ENCODE measurements at places on chromosomes 7 and 10. TPM values are rescaled to one million over a fixed set of nuclear protein-coding genes. Genes with fewer than 3 reads are reported as not detected.

DNA sequence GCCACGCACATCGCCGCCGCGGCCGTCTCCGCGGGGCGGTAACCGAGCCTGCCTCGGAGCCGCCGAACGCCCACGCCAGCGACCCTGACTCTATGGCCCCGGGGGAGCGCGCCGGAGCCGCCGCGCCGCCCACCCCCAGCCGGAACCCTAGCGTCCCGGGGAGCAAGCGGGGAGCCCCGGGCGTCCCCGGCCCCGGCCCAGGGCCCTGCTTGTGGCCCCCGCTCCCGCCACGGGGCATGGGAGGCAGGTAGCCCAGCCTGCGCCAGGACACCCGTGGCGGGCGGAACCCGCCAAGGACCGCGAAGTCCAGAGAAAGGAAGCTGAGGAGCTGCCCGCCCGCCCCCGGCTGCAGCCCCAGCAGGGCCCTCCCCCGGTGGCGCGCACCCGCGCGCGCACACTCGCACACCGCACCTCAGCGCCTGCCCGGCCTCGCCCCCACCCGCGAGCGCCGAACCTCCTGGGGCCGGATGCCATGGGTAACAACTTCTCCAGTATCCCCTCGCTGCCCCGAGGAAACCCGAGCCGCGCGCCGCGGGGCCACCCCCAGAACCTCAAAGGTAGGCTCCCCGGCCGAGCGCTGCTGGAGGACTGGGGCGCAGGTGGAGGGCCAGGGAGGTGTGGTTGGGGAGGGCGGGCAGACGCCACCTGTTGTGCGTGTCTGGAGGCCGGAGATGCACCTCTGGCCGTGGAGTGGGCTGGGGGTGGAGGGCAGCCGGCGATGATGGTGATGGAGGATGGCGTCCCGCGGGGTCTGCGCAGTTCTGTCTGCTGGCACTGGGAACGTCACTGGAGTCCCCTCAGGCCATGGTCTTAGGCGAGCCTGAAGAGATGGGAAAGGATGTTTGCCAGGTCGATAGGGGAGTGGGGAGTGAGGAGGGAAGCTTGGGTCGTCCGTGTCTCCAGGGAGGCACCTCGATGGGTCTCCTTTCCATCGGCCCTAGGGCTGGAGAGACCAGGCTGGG, 692 bp downstream of the NEURL1 start:
- DNase-seq = peak; percentile 58

DNA sequence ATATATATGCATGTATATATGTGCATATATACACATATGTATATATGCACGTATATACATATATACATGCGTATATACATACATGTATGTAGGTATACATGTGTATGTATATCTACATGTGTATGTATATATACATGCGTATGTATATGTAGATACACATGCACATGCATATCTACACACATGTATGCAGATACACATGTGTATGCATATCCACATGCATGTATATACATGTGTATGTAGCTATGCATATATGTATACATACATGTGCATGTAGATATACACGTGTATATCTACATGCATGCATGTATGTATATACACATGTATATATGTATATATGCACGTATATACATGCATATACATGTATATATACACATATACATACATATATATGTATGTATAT, 95.8 kb upstream of the STEAP4 start:
- DNase-seq = no peak

DNA sequence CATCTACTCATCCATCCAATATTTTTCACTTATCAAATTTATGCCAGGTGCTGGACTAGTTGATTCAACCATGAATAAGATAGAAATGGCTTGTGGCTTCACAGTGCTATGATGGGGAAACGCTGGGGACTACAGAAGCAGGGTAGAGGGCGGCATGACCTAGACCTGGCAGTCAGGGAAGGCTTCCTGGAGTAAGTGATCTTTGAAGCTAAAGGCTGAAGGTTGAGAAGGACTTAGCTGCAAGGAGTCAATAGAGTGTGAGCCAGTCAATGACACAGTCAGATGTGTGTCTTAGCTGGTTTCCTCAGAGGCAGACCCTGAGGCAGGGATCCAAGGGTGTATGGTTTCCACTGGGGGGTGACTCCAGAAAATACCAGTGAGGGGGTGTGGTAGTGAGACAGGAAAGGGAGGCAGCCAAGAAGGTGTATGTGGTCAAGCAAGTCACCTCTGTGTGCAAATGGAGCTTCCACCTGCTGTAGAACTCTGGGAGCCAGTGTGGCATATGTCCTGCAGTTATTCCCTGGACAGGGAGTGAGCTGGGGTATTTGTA, 10.3 kb downstream of the PRF1 start:
- DNase-seq = no peak

Gene FAM25A
- total RNA-seq = not detected

- DNase-seq = no peak
Measured at GRCh38 chr7:154929006-154929726, 73.8 kb downstream of the PAXIP1 start.

DNA sequence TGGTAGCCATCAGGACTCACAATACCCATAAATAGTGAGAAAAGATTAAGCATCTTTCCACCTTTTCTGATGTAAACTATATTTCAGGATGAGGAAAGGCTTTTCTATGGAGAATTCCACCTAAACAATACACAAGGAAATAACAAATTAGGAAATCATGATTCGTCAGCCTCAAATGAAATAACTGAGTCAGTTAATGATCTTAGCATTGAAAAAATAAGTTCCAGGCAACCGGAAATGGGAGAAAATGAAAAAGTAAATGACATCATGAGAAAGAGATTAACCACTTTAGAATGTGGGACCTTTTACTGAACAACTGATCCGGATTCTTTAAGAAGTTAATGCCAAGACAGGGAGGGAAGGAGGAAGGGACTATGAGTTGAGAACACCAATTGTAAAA, 742.3 kb downstream of the TNS3 start:
- DNase-seq = no peak

DNA sequence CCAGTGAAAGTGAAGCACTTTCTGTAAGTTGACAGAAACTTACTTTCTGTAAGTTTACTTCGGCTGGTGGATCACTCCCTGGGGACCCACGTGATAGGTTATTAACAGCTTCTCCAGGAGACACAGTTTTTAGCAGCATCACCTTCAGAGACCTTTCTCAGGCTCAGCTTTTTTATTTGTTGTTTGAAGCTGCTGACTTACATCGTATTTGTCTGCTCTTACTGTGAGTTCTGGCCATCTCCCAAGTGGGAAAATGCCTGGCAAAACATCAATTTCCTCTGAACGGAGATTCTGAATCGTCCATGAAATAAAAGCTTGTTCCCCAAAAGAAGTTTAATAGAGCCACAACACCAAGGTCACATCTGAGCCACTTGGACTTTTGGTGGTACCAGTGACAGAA, 178.7 kb upstream of the PODXL start:
- DNase-seq = no peak

Gene WAPL
- total RNA-seq = 44.6 TPM

Gene SSC4D
- total RNA-seq = 0.81 TPM

- no peak for DNase-seq
Measured at GRCh38 chr10:36393801-36394200, 731.6 kb upstream of the ANKRD30A start.

- no peak for DNase-seq
Measured at GRCh38 chr10:88913127-88913526, 33.1 kb downstream of the STAMBPL1 start.

Measured in activated CD4-positive, alpha-beta memory T cell treated with anti-CD3 and anti-CD28 coated beads for 36 hours (primary cell).